Articular chondrocyte of knee joint (primary cell): ENCODE measurements at places on chromosomes 2 and 18. TPM values are rescaled to one million over a fixed set of nuclear protein-coding genes. Genes with fewer than 3 reads are reported as not detected.

Gene NOSTRIN
- 1.4 and 1.5 TPM in 2 replicates for total RNA-seq

Gene SCTR
- total RNA-seq = not detected in 2 replicates

Gene VWA3B
- total RNA-seq = 0.11 TPM in 1 of 2 replicates, not detected in the other

Gene MPP4
- total RNA-seq = 2.1 and 2.2 TPM in 2 replicates

Gene SKOR2
- total RNA-seq = not detected in 2 replicates

Gene CASP10
- total RNA-seq = 0.52 and 0.86 TPM in 2 replicates

Gene ZNF407
- 23.5 and 25.7 TPM in 2 replicates for total RNA-seq

Gene POTEI
- not detected in 2 replicates for total RNA-seq

Gene TBR1
- total RNA-seq = under 0.01 and 0.11 TPM in 2 replicates
